Trophoblast cell (in vitro differentiated cells and primary cell): ENCODE measurements at places on chromosomes 13 and 19.

DNA sequence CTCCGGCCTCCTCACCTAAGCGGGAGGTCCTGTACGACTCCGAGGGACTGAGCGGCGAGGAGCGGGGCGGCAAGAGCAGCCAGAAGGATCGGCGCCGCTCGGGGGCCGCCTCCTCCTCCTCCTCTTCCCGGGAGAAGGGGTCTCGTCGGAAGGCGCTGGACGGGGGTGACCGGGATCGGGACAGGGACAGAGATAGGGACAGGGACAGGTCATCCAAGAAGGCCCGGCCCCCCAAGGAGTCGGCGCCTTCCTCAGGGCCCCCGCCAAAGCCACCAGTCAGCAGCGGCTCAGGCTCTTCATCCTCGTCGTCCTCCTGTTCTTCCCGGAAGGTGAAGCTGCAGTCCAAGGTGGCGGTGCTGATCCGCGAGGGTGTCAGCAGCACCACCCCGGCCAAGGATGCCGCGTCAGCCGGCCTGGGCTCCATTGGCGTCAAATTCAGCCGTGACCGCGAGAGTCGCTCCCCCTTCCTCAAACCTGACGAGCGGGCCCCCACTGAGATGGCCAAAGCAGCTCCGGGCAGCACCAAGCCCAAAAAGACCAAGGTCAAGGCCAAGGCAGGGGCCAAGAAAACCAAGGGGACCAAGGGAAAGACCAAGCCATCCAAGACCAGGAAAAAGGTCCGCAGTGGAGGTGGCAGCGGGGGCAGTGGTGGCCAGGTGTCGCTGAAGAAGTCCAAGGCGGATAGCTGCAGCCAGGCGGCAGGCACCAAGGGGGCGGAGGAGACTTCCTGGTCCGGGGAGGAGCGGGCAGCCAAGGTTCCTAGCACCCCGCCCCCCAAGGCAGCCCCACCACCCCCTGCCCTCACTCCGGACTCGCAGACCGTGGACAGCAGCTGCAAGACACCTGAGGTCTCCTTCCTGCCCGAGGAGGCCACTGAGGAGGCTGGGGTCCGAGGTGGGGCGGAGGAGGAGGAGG is 10.8 kb downstream of the SCAF1 start:
- no peak for DNase-seq

DNA sequence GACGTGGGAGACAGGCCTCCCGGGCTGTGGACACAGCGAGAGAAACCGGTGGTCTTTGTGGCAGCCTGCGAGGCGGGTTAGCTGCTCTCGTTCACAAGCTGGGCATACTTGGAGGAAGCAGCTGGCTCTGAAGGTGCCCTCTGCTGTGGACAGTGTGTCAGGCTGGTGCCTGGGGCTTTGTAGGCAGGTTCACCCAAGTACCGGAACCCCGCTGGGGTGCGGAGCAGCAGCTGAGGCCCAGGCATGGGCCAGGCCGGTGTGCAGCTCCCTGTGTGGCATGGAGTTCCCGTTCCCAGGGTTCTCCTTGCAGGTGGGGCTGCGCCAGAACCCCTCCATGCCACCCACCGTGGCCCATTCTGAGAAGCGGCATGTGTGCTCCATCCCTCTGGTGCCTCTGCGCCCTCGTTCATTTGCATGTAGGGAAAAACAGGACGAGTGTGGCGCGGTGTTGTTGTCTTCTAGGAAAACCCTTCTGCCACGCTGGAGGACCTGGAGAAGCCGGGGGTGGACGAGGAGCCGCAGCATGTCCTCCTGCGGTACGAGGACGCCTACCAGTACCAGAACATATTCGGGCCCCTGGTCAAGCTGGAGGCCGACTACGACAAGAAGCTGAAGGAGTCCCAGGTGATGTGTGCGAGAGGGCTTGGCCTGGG is 20.0 kb downstream of the UPF1 start:
- no peak for DNase-seq

- DNase-seq, result no peak
These were observed 188.3 kb downstream of the KLF12 start for GRCh38 chr13:73945871-73946270.

- DNase-seq, result no peak
These were observed at the start of gene AXL for GRCh38 chr19:41218615-41219507. AXL (plus strand) TSS chr19:41219223; CDS start chr19:41219393, 170 bp downstream.

DNA sequence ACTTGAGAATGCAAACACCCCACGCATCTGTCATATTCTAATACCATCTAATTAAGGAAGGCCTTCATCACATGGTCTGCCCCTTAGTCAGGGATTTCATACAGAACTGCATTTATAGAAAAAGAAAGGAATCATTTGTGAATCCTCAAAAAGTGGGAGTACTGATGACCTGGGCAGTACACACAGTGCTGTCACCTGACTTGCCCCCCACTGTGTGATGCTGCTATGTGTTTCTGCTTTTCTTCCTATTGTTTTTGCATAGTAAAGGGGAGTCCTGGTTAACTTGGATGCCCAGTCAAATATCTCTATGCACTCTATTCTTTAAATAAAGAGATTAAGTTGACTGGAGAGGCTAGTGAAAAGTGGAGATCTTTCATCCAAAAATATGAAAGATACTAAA is 1921.2 kb upstream of the PRR20A start:
- DNase-seq, result no peak

DNA sequence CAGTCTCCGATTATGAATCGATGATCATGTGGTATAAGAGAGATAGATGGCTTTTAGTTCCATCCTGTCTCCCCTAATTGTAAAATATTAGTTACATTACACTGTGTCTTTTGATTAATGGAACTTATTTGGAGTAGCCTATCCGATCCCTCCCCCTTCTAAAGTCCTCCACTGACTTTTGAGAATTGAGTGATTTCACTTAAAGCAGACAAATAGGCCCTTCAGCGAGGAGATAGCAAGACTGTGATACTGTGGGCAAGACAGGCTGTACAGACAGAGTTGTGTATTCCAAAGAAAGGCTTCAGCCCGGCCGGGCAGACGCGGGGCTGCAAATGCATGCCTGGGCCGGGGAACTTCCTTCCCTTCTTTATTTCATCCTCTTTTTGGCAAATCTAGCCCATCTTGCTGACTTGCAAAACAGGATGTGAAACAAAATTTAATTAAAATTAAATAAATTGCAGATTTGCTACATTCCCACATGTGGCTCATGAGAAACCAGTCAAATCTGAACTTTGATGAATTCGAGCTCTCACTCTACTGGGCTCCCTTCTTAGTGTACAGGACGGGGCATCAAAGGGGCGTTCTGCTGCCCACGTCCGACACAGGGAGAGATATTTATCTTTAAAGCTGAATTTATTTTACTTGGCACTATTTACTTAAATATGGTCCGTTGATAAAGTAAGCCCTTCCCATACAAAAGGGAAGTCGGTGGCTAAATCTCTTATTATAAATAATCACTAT is 314.8 kb downstream of the ZNF536 start:
- no peak for DNase-seq

- no peak for DNase-seq
These were observed 398.9 kb downstream of the IRS2 start for GRCh38 chr13:109387471-109387870.

DNA sequence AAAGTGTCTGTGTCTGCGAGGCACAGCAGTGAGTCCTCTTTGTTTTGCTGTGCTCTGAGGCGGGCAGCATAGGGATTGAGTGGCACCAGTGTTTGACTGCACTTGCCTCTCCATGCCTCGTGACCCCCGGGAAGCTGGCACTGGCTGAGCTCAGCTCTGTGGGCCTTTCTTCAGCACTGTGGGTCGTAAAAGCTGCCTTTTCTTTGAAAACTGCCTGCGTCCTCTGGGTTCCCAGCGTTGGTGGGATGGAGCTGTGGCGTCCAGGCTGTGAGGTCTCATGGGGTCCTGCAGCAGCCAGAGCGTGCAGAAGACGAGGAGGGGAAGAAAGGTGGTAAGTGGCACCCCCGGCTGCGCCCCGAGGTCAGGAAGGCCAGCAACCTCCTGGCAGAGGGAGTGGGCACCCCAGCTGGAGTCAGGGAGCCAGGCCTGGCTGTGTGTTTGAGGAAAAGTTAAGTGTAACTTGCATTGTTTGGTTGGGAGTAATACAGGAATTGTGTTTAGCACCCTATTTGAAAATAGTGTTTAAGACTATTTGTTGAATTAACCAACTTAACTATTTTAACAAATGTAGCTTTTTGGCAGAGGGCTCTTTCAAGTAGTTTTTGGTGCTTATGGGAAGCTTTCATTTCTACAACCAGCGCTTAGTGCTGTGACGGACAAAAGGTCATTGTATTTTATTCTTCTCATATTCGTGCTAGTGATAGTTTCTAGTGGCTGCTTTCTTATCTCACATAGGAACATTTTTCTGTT is 79.3 kb upstream of the TEX29 start:
- no peak for DNase-seq
